ENCODE measurements at places on chromosomes 7 and 10.

DNA sequence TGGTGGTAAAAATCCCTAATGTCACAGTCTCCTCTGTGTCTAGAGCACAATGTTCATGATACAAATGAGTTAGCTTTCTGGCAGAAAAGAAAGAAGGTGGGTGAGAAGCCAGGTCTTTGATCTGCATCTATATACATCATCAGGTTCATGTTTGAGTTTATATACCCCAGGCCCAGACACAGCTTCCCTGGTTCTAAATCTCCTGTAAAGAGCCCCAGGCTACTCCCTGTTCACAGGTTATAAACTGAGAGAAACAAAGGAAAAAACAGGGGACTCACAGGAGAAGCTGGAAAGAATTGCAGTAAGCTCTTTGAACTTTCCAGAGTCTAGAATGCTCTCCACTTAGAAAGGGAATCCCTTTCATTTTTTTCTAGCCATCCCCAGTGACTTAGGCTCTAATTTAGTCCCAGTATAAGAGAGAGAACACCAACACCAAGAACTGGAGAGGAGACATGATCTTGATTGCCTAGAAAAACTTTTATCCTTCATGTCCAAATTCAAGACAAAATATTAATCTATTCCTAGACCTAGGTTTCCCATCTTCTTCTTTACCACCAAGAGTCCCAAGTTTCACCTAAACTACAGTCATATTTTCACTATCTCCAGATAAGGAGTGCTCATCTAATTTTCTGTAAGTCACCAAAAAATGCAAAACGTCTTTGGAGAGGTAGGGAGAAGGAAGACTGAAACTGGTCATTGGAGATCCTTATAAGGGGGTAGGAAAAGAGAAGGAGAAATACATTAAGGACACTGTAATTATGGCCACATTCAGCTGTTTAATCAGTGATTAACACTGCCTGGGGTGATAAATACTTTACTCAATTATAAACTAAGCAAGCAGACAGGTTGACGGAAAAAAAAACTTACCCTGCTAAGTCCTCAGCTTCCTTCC lies 469 bp downstream of the MSS51 start:
- DNase-seq, result no peak

- no peak for DNase-seq
These were observed 128.6 kb downstream of the ICA1 start for GRCh38 chr7:8133188-8133848.

DNA sequence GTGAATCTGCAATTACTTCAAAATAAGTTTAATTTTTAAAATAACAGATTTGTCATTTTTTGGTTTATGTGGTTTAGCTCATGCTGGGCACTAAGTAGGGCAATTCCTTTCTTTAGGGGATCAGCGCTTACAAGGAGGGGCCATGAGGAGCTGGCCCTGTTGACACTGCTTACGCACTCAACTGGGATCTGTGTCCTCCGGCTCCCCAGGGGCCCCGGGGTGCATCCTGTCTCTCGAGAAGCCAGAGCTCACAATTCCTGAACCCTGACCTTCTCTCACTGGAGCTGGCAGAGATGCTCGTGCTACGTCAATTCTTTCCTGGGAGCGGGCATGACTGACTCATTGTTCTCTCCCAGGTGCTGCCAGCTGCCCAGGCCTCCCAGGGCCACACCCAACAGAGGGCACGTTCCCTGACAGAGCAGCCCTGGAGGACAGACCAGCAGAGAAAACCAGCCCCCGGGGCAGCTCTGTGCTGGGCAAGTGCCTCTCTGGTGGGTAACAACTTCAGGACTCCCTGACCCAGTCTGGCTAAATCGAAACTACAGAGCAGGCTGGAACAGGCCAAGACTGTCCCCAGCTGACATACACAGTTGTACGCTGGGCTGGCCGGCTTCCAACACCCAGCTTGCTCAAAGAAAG lies 36.8 kb downstream of the CTBP2 start:
- no peak for DNase-seq

DNA sequence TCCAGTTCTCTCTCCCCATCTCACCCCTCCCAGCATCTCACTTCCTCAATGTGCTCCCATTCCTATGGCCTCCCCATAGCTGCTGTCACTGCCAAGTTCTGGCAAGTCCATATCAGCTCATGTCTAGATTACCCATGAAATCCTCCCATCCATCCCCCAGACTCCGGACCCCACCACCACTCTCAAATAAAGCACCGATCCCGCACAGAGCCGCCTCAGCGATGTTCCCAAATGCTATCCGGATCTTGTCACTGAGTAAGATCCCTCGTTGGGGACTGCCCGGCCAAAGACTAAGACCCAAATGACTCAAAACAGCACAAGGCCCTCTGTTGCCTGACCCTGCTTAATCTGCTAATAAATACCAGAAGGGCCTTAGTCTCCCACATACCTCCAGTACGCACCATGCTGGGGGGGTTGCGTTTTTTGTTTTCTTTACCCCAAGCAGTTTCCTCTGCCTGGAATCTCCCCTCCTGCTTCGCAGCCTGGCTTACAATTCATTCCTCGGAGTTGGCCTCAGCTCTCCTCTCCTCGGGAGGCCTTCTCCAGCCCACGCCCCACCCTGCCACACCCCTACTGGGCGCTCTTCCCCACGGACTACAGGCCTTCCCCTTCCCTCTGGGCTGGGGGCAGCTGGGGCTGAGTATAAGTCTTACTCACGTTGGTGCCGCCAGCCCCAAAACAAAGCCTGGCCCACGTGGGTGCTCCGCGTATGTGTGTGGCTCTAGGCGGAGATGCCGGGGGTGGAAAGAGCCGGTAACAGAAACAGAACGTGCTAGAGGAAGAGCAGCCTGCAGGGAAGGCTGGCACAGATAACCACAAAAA lies 1.8 kb upstream of the DUSP5 start:
- no peak for DNase-seq

- no peak for DNase-seq
These were observed 282.4 kb downstream of the TNS3 start for GRCh38 chr7:47299496-47299895.

GRCh38 chr10:110756876-110757275 lies 112.7 kb downstream of the RBM20 start:
- DNase-seq, result no peak

DNA sequence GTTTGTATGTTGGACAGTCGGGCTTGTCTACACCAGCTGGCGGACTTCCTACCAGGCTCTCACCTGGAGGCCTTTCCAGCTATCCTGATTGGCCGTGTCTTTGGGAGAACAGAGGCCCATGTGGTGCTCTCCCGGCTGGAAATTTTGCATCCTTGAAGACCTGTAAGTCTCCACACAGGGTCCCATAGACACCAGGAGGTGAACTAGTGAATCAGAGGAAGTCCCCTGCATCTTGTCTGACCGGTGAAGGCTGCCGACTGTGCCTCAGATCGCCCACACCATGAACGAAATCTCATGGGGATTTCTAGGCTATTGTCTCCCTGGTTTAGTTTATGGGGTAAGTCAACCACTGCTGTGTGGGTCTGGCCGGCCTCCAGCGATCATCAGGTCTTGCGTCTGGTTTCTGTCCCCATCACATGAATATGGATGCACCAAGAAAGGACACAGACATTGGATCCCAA lies 108.4 kb upstream of the LYZL2 start:
- no peak for DNase-seq

DNA sequence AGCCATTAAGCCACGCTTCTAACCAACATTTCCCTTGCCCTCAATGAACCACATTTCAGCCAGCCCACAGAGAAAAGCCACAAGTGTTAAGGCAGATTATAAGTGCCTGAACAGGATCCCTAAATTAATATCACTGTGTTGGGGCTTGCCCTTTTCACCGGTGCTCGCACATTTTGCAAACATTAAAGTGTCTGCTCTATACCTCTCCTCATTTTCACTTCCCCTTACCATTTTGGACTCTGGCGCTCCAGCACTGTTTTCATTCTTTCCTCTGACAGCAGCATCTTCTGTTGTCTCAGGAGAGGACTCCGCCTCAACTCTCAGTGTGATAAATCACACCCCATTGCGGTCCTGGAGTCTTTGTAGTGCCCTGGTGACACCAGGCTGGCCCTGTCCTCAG lies 274.2 kb downstream of the BAMBI start:
- no peak for DNase-seq

DNA sequence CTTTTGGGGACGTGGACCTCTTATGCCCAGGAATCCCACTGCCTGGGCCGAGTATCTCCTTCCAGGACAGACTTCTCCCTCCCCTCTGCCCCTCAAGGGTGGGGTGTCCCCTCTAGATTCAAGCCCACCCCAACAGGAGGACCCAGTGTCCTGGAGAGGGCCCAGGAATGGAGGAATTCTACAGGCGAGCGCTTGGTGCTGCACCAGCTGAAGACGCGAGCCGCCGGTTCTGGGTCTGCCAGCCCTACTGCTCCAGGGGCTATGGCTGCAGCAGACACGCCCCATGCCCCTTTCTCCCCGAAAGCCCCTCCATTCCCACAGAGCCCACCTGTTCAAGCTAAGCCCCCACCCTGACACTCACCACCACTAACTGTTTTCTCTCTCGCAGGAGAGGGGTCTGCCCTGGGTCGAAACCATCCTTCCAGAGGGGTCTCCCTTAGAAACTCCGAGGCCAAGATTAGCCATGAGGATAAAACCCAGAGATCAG lies 8.6 kb downstream of the CRYGN start:
- no peak for DNase-seq

DNA sequence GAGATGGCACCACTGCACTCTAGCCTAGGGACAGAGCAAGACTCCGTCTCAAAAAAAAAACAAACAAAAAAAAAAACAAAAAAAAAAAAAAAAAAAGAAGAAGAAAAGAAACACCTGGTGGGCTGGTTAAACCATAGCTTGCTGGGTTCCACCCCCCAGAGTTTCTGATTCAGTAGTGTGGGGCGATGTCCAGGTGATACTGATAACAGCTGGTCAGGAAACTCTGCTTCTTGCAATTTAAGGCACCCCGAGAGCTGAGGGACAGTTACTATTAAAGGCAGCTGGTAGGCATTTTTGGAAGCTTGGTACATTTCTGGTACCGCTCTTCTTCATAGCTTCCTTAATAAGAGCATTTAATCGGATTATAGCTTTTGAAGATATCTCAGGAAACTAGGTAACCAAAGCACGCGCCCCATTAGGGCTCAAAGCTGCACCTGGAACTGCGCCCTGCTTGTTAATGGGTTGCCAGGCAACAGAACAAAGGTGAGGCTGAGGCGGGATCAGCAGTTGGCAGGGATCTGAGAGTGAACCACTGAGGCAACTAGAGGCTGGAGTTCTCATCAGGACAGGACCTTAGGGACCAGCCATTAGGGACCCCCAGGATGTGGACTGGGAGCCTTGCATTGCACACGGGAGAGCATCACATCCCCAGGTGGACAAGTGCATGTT lies 6.5 kb upstream of the SDK1 start:
- DNase-seq, result no peak

DNA sequence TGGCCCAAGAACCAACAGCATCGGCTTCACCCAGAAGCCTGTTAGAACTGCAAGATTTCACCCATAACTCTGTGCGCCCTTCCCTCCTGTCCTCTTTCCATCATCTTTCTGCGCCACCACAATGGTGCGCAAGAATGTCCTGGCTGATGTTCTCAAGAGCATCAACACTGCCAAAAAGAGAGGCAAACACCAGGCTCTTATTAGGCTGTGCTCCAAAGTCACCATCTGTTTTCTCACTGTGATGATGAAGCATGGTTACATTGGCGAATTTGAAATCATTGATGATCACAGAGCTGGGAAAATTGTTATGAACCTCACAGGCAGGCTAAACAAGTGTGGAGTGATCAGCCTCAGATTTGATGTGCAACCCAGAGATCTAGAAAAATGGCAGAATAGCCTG lies 115.2 kb upstream of the FGFR2 start:
- no peak for DNase-seq

DNA sequence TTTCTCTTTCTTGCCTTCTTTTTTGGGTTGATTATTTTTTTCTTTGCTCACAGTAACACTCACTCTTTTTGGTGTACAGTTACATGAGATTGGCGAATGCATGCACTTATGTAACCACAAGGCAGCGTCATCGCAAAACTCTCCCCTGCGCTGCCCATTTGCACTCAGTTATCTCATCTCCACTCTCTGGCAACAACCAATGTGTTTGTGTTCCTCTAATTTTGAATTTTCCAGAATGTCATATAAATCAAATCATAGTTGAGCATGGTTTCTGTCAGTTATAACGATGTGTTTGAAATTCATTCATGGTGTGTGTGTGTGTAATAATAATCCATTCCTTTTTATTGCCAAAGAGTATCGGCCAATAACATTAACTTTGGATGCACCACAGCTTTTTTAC lies 23.0 kb upstream of the IGFBP3 start:
- DNase-seq, result no peak

DNA sequence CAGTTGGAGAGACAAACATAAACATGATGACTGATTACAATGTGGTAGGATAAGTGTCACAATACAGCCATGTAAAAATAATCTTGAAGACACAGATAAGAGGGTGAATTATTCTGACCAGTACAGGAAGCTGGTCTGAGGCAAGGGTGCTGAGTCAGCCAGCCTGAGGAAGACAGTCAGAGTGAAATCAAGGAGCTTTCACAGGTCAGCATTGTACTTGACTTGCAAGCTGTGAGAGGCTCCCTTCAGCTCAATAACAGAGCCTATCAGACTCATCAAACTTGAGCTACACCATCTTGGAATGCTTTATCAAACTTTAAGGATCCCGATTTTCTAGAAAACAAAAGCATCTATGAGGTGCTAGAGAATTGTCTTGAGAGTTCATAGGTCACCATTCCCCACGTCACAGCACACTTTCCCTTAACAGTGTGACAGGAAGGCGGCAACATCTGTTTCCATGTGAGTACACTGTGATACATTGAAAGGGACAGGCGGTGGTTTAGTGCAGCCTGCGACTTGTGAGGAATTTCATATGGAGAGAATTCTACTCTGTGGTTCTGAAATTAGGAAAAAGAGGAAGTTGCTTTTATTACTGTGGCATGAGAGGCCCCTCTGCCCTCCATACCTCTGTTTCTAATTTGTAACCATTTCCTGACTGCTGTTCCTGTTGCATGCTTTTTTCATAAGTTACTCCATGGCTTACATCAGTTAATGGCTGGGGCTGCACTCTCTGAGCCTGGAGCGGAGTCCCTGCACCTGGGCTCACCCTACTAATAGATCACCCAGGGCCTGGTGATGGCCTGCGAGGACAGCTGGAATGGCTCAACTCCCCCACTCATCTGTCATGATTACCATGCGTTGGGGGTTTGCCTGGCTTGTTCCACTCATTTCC lies 417.1 kb downstream of the SUGCT start:
- DNase-seq, result no peak

- no peak for DNase-seq
These were observed 63.9 kb upstream of the ECHDC3 start for GRCh38 chr10:11678074-11678793.

DNA sequence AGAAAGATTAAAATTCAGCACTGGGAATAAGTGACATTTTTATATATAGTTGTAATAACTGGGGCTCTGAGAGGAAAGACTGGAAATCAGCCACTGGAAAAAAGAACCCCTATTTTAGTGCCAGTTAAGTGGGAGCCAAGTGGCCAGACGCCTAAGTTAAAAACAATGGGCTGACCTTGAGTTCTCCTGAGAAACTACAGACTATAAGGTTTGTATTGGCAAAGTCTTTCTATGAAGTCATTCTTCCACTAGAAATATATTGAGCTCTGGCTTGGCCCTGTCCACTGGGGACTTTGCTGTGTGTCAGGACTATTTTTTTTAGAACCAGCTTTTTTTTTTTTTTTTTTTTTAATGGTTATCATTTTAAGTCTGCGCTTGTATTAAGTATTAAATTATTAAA lies 210.6 kb upstream of the FZD8 start:
- no peak for DNase-seq

GRCh38 chr7:96244992-96245292 lies 77.0 kb downstream of the SLC25A13 start:
- no peak for DNase-seq

All from stimulated activated CD8-positive, alpha-beta memory T cell treated with anti-CD3 and anti-CD28 coated beads, Interleukin-7, amount 100 ng/mL, for 1 hour (primary cell).